ENCODE measurements at places on chromosomes 5 and 9. TPM values are rescaled to one million over a fixed set of nuclear protein-coding genes. Genes with fewer than 3 reads are reported as not detected.

DNA sequence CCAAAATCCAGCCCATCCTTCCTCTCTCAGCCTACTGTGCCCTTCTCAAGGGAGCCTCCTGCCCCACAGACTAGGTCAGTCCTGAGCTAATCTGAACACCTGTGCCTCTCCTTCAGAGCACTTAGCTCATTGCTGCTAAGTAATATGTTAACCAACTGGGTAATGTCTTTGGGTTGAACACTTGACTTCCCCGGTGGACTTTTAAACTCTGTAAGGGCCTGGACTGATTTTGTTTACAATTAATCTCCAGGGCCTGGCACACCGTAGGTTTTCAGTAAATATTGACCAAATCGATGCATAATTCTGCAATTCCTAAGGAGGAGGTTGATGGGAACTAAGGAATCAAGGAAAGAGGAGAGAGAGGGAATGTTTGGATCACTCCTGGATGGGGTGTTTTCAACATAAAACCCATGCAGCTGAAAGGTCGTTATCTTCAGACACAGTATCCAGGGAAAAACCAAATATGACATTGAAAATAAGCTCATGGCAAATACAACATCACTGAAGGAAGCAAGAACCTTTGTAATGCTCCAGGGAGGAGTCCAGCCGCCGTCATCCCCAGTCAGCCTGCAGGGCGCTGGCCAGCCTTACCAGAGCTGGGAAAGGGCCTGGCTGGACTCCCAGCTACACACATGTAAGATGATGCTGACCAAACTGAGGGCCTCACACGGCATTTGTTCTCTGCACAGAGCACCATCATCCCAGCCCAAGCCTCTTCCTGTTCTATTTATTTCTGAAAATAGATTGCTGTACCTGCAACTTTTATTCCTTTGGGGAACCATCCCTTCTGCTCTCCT is 166.3 kb downstream of the C5orf15 start:
- no peak for DNase-seq

GRCh38 chr5:137015540-137016116 is 483.5 kb downstream of the SPOCK1 start:
- no peak for DNase-seq

The OTULIN gene
- polyA plus RNA-seq: 10.9 TPM

- DNase-seq: no peak
These were observed 350.9 kb downstream of the YTHDC2 start for GRCh38 chr5:113864437-113864836.

The PCDHB2 gene
- 0.86 TPM for polyA plus RNA-seq

The COL5A1 gene
- 73.3 TPM for polyA plus RNA-seq

- DNase-seq: no peak
These were observed 76.3 kb downstream of the TMEM167A start for GRCh38 chr5:83000922-83001321.

DNA sequence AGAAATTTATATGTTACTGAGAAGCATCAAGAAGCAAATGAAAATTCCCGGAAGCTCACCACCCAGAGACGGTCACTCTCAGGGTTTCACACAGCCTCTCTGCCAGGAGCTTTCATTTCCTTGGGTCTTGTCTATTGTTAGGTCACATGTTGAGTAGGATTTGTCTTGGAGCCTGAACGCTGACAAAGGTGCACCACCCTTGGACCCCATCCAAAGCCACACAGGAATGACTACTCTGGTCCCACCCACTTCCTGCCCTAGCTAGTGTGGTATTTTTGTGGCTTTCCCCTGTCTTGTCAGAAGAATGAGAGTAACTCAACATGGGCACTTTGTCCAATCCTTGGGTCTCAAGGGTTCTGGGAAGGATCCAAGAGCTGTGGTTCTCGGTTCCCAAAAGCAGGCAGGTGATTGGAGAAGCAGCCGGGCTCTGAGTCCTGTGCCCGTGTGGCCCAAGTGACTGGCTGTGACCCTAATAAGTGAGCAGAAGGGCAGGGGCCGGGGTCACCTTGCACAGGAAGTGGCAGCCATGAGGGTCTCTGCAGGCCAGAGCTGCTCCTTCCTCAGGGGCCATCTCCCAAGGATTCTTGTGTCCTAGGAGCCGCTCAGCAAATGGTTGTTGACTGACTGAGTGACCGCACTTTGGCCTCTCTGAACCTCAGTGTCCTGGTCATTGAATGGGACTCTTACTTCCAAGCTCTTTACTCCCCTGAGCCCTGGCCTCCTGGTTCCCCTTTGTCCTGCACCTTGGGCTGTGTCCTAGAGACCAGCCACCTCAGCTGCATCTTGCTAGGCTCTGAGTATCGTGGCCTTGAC is 6.9 kb downstream of the FGD3 start:
- no peak for DNase-seq

GRCh38 chr5:96562614-96563013 is 99.6 kb upstream of the CAST start:
- peak; percentile 26 for DNase-seq

The IL13 gene
- not detected for polyA plus RNA-seq

The RGS3 gene
- 50.1 TPM for polyA plus RNA-seq

DNA sequence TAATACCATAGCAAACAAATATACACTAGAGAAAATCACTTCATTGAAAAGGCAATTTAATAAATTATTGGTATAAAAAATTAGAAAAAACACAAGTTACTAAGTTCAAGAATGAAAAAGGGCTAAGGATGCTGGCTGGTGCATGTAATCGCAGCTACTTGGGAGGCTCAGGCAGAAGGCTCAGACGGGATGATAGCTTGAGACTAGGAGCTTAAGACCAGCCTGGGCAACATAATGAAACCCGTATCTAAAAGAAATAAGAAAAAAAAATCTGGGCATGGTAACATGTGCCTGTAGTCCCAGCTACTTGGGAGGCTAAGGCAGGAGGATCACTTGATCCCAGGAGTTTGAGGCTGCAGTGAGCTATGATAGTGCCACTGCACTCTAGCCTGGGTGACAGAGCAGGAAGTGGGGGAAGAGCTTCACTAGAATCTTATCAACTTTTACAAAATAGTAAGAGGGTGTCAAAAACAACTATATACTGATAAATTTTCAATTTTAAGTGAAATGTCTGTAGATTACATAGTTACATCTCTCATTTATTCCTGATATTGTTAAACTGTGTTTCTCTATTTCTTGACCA is 42.2 kb upstream of the PPP2CA start:
- no peak for DNase-seq

DNA sequence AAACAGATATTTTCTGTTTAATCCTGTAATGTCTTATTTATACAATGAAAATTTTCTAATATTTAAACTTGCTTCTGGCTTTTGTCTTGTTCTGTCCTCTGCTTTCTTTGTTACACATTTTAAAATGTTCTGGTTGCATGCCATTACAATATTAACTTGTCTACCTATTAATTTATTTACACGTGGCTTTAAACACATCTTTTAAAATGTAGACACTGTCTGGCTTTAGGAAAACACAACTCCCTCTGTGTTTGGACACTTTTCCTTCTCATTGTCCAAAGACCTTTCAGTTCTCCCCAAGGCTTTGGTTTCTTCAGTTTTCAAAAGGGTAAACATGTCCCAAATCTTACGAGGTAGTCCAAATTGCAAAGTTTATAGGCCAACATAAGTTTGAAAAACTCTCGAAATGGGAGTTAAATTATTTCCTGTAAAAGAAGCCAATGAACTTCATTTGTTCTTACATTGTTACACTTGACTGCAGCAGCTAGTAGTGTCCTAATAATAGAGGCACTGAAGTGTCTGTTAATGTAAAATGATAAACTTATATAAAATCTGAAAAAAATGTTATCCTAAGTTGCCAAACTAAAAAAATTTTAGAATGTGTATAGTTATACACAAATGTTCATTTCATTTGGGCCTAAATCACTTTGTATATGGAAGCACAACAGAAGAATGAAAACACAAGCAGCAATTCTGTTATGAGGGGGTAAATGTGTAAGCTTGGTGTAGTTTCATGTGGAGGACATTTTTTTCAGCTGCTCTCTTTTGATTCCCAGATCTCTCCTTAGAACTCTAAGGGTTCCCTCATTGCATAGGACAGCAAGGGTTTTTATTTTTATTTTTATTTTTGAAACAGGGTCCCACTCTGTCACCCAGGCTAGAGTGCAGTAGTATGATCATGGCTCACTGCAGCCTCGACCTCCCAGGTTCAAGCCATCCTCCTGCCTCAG is 53.8 kb downstream of the ALDH1A1 start:
- DNase-seq: no peak

The ARID3C gene
- not detected for polyA plus RNA-seq

GRCh38 chr9:116506685-116507084 is 180.4 kb upstream of the TRIM32 start:
- no peak for DNase-seq

DNA sequence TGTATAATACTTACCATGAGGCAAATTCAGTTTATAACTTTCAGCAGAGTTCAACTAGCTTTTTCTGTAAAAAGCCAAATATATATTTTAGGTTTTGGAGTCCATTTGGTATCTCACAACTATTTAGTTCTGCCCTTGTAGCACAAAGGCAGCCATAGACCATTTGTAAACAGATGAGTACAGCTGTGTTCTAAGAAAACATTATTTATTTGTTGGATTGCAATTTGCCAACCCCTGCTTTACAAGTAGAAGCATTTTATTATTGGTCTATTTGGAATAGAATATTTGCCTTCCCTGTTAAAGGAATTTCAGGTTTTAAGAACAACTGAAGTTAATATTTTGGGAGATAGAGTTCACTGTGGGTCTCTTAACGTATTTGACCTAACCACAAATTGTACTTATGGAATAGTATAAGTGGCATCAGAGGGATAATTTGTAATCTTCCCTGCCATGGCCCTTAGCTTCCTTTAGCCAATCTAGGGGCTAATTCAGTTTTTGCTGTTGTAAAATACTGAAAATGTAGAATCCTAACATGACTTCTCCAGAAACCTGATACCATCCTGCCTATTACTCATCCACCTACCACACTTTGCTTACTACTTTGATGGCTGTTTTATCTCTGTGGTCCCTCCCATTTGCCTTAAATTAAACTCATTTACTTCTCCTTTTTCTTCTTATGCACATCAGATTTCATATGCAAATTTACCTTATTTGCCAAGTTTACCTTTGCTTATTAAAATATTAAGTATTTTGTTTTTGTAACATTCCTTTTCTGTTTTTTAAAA is 109.2 kb downstream of the DMXL1 start:
- DNase-seq: no peak

- no peak for DNase-seq
These were observed 84.2 kb upstream of the IER5L start for GRCh38 chr9:129262261-129262660.

GRCh38 chr5:139575751-139576150 is 14.6 kb downstream of the UBE2D2 start:
- no peak for DNase-seq

The BTNL9 gene
- not detected for polyA plus RNA-seq

DNA sequence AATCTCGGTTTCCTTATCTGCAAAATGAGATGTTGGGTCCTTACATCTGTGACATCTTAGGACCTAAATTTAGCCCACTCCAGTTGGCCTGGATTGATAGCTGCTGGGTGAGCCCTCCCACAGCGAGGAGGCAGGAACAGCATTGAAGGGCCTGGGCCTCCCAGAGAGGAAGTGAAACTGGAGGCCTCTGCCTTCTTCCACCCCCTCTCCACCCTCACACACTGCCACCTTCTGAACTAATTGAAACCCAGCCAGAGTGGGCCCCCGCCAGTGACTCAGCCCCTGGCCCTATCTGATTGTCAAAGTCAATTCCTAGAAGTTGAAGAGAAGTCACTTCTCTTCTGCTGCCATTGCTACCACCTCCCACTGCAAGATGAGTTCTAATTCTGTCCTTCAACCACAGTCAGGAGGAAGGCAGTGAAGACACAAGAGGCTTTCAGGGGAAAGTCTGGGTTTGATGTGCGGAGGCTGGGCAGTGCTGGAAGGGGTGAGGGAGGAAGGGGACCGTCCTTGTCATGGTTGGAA is 55.2 kb upstream of the NEK6 start:
- DNase-seq: no peak

DNA sequence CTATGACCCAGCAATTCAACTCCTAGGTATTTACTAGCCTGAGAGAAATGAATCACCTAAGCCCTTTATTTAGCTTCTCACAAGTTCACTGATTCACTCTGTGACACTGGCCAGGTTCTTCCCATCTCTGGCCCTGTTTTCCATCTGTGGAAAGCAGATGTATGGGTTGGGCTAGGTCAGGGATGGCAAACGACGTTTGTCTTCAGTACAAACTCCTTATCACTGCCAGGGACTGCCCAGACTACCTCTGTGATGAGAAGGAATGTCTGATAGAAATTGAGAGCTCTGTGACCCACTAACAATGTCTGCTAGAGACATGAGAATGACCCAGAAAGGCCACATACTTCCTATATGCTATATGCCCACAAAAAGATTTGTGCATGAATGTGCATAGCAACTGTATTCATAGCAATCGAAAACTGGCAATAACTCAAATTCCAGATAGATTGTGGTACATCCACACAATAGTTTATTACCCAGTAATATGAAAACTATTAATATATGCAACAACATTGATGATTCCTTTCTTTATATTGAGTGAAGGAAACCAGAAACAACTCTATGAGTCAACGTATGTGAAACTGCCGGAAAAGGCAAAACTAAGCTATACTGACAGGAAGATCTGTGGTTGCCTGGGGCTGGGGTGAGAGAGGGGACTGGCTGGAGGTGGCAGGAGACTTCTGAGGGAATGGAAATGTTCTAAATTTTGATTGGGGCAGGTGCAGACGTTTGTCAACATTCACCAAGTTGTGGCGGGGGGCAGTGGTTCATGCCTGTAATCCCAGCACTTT is 32.0 kb upstream of the ADAM19 start:
- no peak for DNase-seq

GRCh38 chr9:108836781-108837180 is 19.0 kb downstream of the ACTL7B start:
- DNase-seq: no peak

The TOR1B gene
- 31.0 TPM for polyA plus RNA-seq

DNA sequence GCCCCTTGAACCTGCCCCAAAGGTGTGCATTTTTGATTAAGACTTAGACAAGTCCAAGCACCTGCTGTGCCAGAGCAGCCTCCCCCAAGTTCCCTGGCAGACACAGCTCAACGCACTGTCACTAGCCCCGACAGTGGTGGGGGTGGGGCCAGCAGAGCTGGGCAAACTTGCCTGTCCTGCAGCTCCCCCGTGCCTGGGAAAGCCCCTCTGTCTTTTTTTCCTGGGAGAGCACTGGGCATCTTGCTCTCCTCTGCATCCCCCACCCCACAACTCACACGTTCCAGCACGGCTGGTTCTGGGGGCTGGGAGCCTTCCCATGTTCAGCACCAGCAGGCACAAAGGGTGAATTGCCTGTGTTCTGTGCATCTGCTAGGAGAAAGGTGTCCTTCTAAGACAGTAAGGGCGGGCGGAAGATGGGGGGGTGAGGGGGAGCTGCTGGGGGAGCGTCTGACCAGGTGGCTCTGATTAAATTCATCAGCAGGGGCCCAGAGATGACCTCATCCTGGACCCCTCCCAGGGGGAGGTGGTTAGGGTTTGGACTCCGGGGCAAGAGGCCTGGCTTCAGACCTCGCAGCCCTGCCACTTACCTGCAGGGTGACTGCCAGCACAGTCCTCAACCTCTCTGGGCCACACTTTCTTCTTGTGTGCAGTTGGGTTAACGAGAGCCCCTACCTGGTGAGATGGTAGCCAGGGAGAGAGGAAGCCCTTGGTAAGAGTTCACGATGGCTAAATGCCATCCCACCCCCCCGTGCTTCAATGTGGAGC is 23.5 kb downstream of the HMCN2 start:
- no peak for DNase-seq

- DNase-seq: peak; percentile 86
These were observed 119.7 kb upstream of the TARS1 start for GRCh38 chr5:33321026-33321425.

All from AG04450 (cell line).